ENCODE measurements at places on chromosomes 1 and 21.
A peak's percentile ranks its signal among the peaks of the same experiment; 100 is the strongest.

DNA sequence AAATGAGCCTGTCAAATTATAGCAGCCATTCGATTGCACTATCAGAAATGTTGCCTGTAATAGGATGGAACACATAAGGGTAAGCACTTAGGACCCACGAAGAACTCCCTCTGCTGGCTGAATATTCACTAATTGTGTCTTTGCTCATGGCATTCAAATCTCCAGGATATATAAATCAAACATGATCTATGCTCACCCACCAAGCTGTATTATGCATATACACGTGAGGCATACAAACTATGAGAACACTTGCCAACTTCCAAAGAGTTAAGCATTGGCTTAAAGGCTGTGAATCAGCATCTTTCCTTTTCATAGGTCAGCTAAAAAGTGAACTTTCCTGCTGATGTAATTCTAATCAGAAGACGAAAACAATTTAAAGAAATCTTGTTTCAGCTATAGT lies 34.5 kb downstream of the TMPRSS15 start:
- no peak for DNase-seq

- no peak for DNase-seq
These were observed 218.2 kb downstream of the GIPC2 start for GRCh38 chr1:78263946-78264345.

DNA sequence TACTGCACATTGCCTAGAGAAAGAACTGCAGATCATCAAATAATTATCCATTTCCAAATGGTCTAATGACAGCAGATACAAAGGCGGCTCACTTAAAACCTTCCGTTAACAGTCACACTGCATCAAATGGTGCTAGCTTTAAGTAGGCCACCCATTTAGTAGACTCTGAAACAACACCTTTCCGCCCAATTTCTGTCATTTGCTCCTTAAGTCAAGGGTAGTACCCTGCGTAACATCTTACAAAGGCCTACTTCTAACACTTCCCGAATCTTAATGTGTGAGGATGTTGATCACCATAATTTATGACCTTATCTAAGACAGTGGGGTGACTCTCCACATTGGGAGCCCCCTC lies 692 bp upstream of the RALGPS2 start:
- DNase-seq = no peak

GRCh38 chr1:164310166-164310565 lies 248.8 kb upstream of the PBX1 start:
- no peak for DNase-seq

DNA sequence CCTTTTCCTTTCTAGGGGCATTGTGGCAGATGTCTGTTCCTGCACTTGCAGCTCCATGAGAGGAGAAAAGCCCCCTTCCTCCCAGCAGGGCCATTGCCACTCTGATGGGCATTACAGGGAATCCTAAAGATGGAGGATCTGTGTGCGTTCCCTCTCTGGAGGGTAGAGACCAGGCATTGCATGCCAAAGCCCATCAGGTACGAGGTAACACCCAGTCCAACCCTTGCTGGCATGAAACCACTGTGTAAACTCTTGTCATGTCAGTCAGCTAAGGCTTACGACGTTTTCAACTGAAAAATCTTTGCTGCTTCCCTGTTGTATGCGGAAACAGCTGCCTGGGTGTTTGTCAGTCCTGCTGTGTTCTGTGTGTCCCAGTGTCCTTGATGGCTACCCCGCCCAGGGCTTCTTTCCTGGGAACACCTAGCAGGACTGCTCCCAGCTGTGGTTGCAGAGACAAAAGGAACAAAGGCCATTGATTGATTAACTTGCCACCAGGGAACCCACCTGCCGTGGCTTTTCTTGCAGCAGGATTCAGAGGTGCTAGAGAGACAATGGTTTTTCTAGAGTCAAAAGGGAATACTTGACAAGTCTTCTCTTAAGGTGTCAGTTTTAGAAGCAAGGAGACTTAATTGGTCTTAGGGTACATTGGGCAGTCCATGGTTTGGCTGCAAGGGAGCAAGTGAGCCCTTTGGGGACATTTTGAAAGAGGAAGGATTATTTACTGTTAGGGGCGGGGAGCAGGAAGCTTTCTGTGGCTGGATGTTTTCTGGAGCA lies 24.6 kb downstream of the B3GALT5 start:
- DNase-seq = peak; percentile 3

DNA sequence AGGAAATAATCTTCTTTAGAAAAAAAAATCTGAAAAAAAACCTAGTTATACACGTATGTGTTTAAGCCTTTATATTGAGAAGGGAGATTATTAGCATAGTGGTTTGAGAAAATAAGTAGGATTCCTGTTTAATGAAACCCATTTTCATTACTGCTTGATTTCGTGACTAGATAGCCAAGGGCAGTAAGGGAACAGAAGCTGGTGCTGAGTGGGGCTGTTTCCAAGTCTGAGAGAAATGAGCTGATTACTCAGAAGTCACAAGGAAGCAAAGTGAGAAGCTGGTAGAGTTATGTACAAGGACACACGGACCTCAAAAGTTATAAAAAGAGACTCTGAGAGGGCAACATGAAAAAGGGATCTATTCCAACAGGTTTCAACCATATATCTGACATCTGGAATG lies 256.5 kb downstream of the TTLL7 start:
- DNase-seq = no peak

DNA sequence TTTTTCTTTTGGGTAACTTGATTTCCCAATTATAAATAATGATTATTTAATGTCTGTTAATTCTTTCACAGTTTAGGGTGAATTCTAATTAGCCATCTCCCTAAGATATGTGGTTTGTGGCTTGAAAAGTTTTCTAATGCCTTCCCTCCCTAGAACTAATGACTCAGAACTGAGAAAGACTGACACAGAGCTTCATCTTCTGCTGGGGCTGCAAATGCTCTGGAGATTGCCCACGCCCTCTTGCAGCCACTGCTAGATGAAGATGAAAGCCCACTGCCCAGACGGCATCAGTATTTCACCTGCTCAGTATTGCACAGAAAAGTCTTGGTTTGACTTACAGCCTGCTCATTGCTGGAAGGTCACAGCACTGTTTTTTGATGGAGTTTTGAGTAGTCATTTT lies 101.5 kb downstream of the ST6GALNAC3 start:
- DNase-seq = no peak

DNA sequence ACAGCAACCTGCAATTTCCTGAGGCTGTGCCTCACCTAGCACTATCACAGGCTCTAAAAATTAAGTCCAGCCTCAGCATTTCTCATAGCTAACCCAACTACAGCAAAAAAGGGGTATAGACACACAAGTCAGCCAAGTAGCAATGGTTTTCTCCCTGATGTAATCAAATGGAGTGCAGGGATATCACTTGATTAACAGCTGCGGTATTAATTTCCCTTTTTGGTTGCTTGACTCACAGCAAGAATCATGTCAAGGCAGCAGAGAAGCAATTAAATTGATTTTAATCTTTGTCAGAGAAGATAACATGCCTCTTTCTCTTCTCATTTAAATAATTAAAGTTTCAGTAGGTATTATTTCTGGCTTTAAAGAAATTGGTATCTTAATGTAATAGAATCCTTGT lies 278.9 kb downstream of the RWDD3 start:
- DNase-seq = no peak

GRCh38 chr1:61083013-61083806 lies 849 bp downstream of the NFIA start:
- DNase-seq = no peak

DNA sequence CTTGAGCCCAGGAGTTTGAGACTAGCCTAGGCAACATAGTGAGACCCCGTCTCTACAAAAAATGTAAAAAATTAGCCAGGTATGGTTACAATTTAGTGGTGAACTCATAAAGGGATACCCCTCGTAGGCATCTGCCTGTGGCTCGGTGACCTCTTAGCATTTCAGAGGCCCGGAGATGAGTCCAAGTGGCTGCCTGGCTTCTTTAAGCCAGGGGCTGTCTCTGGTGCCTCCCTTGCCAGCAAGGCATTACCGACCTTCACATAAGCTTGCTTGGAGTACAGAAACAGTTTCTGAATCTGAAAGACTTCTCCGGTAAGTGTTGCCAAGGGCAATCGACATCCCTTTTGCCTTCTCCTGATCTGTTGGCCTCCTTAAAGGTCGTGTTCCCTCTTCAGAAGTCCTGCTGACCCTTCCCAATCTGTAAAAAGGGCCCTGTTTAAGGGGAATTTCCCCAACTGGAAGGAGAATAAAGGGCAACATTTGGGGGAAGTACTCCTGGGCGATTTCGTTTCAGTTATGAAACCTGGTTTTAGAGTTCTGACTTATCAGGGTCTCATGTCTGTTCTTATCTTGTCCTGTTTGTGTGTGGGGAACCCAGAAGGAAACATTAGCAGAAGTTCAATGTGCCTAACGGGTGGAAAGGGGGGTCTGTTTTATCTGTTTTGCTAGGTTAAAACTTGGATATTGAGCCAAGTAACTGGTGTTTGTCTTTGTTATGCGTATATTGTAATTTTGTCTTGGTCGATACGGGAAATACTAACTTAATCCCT lies 32.9 kb downstream of the KIFAP3 start:
- DNase-seq = no peak

DNA sequence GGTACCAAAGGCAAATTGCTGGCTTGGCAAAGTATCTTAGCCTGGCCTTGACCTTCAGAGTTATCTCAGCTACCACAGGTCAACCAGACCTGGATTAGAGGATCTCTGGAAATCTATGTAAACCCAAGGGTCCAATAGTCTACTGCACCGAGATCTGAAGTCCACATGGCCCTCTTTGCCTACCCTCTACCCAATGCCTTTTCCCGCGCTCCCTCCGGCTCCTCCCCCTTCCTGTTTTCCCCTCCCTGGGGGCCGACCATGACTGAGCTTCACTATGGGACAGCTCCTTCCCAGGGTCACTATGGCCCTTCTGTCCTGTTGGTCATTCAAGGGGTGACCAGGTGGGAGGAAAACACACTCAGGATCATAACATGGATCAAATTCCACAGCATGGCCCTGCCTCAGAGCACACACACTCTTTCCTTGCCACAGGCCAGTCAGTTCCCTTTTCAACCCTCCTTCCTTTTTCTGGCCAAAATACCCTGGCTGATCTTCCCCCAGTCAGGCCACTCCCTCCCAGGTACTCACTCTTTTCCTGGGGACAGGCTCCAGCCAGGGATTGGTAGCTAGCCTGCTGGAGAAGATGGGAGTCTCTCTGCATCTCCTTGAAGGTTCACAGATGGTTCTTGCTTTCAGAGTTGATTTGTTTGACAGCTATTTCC lies 19.1 kb upstream of the TMEM183A start:
- DNase-seq = no peak

- no peak for DNase-seq
These were observed 60.6 kb upstream of the C1orf21 start for GRCh38 chr1:184326278-184326677.

GRCh38 chr1:206655471-206655882 lies 20.1 kb downstream of the DYRK3 start:
- no peak for DNase-seq

- DNase-seq = no peak
These were observed 102.7 kb upstream of the VANGL1 start for GRCh38 chr1:115539061-115539460.

DNA sequence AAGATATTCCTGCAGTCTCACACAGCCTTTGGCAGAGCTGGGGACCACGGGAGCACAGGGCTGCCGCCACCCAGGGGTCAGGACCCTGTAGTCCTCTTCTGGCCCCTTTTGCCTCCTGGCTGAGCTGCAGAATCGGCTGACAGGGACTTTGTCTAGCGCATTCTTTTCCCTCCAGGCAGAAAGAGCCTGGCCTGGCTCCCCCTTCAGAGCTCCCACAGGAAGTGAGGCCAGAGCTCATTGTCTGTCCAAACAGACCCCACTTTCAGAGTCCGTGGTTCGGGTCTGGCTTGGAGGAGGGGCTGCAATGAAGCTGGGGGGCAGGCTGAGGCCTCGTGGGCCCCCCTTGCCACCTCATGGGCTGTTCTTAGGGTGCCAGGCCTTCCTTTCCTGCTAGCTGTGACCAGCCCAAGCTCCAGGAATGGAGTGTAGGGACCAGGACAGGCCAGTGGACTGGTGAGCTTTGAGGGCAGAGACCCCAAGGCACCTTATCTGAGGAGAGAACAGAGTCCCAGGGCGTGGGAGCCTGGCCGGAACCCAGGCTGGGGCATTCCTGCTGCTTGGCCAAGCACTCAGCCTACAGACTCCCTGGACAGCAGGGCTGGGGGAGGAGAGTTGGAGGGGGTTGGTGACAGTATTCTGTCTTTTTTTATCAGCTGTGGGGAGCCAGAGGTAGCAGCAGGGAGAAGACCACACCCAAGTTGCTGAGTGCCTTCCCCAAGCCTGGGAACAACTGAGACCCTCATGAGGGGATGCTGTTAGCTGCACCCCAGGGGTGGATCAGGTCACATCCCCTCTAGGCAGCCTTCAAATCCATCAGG lies 4.7 kb downstream of the CELSR2 start:
- no peak for DNase-seq

DNA sequence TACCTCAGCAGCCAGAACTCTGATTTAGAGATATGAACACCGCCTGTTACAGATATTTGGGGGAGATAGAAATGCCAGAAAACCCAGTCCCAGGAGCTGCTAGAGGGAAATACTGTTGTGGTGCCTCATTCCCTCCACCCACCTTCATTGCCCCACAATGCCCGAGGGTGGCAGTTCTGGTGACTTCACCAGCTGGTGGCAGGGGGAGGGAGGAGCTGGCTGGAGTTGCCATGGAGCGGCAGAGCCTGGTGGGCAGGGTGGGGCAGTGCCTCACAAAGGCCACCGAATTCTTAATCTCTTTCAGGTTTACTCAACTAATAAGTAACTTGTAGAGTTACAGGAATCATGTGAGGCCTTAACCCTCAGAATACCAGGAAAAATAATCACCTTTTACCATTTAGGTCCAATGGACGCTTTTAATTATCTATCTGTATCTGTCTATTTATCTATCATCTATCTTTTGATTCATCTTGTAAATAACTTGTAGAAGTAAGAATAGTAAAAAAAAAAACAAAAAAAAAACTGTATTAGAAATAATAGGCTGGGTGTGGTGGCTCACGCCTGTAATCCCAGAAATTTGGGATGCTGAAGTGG lies 11.7 kb upstream of the S100A11 start:
- DNase-seq = peak; percentile 36

GRCh38 chr1:232144696-232145230 lies 485.2 kb downstream of the SIPA1L2 start:
- no peak for DNase-seq

DNA sequence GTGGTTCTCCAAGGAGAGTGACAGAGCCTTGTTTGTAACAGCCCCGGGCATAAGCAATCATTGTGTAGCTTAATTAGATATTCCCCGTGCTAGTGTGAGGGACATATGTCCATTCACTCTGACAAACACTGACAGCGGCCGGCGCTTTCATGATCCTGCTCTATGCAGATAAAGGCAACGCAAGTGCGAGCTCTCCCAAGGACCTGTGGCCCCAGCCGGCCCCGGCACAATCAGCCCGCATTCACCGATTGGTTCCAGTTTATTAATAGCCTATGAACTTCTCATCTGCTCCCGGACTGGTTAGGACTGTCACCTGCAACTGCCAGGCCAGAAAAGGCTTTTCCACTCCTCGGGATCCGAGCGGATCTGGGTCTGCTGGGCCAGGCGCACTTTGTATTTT lies 18.0 kb upstream of the OLIG1 start:
- DNase-seq = no peak

- no peak for DNase-seq
These were observed 143.0 kb downstream of the MRPL39 start for GRCh38 chr21:25464275-25464674.
